ENCODE measurements at places on chromosomes 7 and 10.

DNA sequence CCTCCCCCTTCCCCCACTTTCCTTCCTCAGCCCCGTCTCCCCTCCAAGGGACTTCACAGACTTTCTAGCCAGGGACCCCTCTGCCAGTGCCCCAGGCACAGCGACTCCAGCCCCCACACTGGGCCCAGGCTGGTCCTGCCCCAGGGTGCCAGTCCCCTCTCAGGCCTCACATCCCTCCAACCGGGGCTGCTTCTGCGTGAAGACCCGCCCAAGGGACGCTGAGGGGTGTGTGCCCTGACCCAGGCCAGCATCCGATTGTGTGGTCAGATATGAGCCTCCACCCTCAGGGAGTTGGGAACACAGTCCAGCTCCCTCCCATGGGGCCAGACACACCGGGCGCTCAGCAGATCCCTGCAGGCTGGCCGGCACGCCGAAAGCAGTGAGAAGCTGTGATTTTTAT, 97.0 kb downstream of the MICALL2 start:
- no peak for DNase-seq

GRCh38 chr7:22361795-22362194, 4.8 kb upstream of the RAPGEF5 start:
- no peak for DNase-seq

DNA sequence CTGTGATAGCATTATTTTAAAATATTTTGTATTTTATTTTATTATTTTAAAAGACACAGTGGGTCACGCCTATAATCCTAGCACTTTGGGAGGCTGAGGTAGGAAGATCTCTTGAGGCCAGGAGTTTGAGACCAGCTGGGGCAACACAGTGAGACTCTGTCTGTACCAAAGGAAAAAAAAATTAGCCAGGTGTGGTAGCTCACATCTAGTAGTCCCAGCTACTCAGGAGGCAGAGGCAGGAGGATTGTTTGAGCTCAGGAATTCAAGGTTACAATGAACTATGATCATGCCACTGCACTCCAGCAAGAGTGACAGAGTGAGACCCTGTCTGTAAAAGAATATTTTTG, 37.1 kb downstream of the FBXL13 start:
- DNase-seq: no peak

DNA sequence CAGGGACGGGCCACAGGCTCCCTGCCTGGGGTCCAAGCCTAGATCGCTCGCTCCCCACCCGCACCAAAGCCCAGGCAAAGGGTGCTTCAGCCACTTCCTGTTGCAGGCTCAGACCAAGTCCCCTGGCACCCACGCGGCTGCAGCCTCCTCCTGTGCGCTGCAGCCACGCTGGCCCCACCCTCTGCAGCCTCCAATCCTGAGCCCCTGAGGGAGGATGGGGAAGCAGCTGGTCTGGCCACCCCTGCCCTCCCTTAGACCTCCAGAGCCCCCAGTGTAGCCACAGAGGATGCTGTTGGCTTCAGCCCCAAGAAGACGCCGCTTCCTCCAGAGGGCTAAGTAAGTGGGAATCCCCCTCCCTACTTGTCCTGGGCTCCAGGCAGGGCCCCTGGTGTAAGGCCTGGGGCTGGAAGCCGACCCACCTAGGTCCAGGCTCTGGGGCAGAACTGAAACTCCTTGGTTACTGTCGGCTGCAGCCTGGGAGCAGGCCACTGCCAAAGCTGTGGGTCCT, 9.4 kb downstream of the LIMK1 start:
- no peak for DNase-seq
